ENCODE measurements at places on chromosomes 2 and 18.

GRCh38 chr18:3722649-3723433, 272.9 kb downstream of the TGIF1 start:
- DNase-seq: no peak

GRCh38 chr2:11342551-11343367, 1.7 kb downstream of the ROCK2 start:
- no peak for DNase-seq

DNA sequence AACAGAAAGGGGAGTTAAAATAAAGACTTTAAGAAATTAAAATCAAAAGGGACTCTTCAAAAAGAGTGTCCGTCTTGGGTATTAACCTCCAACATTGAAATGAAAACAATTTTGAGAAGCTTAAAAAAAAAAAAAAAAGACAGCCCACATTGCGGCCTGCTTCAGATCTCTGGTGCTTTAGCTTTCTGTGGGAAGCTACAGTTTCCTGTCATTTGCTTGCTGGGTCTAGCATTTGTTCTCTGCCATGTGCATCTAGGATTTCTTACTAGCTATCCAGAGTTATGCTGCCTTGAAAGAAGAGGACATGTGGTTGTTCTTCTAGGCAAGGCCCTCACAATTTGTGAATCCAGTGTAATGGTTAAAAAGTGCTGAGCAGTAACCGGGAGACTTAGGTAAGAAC, 375.3 kb downstream of the SLC4A3 start:
- DNase-seq: no peak

GRCh38 chr2:75342504-75343175, 143.3 kb upstream of the TACR1 start:
- no peak for DNase-seq

GRCh38 chr2:178072383-178073301, at the start of gene PDE11A:
TSS of gene PDE11A (minus strand) at chr2:178072777. CDS start at chr2:178072437, 340 bp downstream.
- peak; percentile 2 for DNase-seq

GRCh38 chr2:28274911-28275685, 117.6 kb upstream of the FOSL2 start:
- no peak for DNase-seq

All from CD4-positive, alpha-beta T cell treated with Interleukin-12 subunit alpha and Interleukin-12 subunit beta, for 1 hour (primary cell).